ENCODE measurements at places on chromosomes 11 and 22.

DNA sequence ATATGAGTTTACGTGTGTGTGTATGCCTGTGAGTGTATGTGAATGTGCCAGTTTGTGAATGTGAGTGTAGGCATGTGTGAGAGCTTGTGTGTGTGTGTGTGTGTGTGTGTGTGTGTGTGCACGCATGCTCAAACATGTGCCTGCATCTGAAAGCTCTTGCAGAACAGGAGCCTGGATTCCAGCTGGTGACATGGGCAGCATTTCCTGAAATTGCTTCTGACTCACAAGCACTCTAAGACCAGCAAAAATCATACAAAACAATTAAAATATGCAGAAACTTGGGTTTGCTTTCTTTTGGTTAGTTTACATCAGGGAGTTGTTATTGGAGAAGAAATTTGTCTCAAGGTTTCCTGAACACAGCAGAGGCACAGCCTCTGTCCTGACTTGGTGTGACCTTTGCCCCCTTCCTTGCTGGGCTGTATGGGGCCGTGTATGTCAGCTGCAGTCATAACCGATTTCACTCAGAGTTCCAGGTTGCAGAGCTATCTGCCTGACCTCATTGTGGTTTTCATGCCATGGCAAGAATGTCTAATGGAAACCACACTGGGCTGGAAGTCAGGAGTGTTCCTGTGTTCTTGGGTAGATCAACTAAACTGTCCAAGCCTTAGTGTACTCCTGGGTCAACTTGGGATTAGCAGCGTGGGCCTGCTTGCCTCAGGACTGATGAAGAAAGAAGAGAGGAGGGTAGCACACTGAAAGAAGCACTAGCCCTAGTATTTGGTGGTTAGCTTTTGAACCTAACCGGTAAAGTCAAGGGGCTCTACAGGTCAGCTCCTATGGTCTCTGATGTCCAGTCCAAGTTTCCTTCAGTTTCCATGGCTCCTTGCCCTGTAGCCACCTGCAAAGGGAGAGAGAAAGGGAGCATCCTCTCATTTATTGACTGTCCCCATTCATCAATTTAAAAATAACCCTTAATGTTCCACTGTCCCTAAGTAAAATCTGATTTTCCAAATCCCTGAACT, 143.7 kb downstream of the SNX19 start:
- peak; percentile 49 for DNase-seq

DNA sequence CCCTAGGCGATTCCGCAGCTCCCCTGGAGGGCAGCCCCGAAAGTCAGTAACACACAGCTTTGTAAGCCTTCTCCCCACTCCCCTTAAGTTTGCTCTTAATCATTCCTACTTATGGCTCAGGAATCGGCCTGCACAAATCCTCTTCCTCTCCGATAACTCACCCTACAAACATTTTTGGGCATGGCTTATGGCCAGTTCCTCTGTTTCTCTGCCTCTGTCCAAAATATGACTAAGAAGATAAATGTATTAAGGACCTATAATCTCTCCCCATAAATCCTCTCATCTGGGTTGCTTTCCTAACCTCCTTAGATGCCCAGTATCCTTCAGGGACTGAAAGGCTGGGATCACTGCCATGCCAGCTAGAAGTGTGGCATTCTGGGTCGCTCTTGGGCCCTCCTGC, 41.0 kb downstream of the PAMR1 start:
- no peak for DNase-seq

DNA sequence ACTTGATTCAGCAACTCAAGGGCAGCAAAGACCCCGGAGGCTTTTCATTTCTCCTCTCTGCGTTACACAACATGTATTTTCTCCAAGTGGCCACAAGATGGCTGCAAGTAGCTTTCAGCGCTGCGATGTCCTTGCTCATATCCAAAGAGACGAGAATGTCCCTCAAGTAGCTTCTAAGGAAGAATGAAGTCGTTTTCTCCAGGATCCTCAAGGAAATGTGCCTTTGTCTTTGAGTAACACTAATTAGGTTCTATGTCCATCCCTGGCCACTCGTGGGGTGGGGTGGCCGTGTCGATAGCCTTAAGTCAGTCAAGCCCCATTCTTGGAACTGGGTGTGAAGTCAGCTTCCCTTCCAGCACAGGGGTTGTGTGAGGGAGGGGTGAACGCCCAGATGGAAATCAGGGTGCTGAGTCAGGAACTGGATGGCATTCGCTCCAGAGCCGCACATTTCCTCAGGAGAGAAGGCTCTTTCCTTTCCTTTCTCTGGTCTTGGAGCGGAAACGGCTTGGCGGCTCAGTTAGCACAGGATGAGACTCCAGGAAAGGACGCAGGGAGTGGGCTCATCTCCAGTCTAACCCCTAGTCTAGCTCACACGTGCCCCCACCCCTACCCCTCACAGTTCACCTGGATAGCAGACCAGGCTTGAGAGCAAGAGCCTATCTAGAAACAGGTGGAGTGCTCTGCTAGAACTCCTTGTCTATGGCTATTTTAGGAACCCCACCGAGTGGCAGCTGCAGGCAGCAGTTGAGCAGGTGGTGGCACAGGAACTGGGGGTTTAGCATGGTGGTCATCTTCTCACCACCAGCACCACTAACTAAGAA, 44.3 kb downstream of the NNMT start:
- peak; percentile 77 for DNase-seq

DNA sequence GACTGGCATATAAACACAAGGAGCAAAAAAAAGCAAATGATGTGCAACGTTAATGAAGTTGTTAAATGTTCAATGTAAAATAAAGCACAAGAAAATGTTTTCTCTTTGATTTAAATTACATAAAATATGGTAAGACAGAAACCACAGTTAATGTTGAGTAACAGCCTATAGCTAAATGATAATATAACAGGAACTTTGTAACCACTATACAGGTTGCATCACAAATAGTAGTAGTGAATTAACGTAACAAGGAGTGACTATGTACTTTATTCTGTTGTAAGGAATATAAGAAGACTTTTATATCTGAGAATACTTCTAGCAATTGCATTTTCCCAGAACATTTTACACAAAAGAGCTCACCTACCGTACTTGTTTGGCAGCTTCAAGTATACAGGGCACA, 16.9 kb downstream of the SAAL1 start:
- no peak for DNase-seq

DNA sequence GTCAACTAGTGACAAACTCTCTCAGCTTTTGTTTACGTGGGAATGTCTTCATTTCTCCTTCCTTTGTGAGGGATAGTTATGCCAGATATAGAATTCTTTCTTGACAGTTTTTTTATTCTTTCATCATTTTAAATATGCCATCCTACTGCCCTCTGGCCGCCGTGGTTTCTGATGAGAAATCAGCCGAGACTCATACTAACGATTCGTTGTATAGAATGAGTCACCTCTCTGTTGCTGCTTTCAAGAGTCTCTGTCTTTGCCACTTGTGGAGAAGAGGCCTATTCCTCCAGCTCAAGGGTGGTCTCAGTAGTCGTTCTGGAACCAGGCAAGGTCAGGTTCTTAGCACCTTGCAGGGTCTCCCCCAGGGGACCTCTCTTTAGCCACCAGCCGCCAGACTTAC, 8.0 kb downstream of the MYO7A start:
- no peak for DNase-seq

DNA sequence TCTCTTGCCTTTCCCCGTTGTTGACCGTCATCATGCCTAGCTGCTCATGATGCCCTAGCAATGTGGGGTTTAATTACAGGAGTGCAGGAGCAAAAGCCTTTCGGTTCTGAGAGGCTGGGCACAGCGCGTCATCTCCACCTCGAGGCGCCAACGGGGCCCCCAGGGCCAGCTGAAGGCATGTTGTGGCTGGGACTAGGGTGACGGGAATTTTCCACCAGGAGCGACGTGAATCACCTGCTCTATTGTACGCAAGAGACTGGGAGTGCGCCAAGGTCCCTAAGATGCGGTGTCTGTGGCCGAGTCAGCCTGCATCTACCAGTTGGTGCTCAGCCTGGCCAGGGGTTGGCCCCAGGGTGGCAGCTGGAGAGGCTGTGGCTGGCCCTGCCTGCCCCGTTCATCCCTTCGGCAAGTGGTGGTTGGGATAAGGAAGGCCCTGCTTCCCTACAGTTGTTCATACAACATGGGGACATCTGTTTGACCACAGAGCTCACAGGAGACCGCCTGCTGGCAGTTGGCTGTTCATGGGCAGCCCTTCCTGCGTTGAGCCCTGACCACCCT, 1175.6 kb downstream of the BRD1 start:
- no peak for DNase-seq

DNA sequence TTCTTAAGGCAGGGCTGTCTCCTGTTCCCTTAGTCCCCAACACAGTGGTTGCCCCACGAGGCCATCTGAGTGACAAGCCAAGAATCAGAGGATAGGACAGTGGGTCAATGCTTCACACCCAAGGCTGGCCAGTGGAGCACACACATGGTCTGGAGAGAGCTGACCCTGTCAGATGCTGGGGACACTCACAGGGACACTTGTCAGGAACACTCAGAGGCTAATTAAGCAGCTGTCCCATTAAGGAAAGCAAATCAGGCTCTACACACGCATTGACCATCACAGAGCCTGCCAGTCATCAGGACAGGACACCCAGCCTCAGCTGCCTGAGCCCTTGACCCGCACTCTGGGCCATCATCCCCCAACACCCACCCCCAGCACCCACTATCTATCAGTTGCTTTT, 18.2 kb downstream of the GDPD5 start:
- peak; percentile 45 for DNase-seq

GRCh38 chr11:34027516-34028408, 23.8 kb upstream of the CAPRIN1 start:
- no peak for DNase-seq

DNA sequence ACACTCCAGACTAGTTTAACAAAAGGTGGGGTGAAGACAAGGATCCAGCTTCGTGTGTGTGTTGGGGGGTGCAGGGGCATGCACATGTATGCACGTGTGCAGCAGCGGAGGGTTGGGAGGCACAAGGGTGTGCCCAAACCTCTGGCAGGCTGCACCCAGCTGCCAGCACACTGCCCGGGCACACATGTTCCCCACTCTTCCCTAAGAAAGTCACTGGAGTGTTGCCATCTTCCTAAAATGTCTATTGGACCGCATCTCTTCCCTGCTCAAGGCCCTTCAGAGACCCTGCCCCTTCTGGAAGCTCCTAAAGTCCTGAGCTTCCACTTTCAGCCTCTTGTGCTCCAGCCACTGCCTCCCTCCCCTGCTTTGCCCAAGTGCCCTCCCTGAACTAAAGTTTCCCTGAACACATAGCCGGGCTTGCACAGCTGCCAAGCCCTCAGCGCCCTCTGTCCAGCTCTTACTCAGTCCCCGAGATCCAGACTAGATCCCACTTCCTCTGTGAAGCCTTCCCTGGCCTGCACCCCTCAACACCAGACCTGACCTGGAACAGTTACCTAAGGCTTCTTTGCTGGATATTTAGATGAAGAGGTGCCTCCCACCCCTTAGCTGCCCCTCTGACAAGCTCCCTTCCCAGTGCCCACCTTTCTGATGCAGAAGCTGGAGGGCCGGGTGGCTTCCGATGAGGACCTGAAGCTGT, 6.0 kb downstream of the CFL1 start:
- DNase-seq, result peak; percentile 8

DNA sequence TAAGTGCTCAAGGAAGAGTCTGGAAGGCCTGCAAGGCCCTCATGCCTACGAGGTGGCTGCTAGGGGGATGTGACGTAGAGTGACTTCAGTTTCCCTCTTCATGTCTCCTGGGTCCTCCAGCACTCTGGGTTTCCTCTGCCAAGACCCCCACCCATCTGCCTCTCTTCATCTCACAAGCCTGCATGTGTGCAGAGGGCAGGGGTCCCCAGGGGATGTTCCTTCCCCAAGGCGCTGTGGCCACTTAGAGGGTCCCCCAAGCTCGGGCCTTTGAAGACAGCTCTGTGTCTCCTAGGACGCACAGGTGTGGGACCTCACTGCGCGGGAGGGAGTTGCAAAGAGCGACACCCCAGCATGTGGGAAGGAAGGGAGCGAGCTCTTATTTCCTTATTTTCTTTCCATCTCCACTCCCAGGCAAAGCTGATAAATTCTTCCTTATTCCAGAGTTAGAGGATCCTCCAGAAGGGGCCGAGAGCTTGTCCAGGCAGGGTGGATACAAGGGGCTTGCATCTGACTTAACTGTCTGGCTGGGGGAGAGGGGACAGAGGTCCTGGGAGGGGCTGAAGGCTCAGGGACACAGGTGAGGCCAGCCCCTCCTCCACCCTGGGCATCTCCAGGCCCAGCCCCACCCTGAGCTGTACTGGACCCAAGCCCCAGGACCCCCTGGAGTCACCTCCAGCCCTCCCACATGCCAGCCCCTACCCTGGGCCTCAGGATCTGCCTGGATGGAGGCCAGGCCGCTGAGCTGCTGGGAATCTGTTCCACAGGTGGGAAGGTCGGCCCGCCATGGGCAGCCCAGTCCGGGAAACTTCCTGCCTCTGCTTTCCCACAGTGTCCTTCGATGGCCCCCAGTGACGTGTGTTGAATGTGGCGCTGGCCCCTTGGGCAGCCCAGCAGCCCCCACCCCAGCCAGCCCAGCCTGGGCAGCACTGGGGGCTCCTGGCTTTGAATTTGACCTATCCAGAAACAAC, 59.7 kb upstream of the KCNQ1OT1 start:
- DNase-seq, result no peak

DNA sequence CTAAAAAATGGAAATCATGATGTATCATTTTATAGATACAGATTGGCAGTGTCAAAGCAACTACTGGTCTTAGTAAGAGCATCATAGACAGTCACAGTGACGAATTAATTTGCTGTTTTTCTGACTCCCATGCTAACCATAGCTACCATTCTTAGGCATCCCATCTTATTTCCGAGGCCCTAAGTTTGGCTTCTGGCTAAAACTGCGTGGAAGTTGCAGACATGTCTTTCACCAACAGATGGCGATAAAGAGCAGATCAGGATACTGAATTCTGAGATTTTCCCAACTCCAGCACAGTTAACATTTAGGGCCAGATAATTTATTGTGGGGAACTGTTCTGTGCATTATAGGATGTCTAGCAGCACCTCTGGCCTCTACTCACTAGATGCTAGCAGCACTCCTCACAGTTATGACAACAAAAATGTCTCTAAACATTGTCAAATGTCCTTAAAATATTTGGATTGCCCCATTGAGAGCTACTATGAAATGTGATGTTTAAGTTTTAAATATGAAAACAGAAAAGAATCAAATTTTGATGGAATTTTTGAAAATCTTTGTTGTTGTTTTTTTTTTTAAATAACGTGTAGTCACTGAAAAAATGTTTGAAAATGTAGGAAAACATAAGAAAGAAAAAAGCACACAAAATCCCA, 16.3 kb downstream of the OR2AG2 start:
- DNase-seq, result peak; percentile 46
